ENCODE measurements at places on chromosomes 5 and 9.

GRCh38 chr5:103582364-103582763, 19.8 kb upstream of the NUDT12 start:
- DNase-seq = no peak

- DNase-seq = peak; percentile 34
Measured at GRCh38 chr5:181190711-181191525, 14.1 kb downstream of the TRIM7 start.

- peak; percentile 17 for DNase-seq
Measured at GRCh38 chr9:21709464-21710058, 92.9 kb upstream of the MTAP start.

- DNase-seq = no peak
Measured at GRCh38 chr5:6264394-6264793, 114.0 kb downstream of the MED10 start.

DNA sequence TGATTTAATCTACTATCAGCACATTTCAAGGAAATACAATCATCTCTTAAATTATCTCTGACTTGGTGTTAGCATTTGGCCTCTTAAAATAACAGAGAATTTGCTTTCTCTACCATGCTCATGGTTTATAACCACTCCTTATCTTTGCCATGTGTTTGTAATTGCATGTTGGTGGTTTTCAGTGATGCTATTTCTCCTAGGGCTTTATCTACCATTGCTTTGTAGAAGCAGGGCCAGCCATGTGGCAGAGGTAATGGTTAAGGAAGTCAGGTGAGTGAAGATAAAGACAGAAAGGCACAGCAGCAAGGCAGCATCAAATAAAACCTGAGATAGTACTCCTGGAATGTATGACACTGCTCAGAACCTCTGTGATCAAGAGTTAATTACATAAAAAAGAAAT, 206.2 kb downstream of the FER start:
- no peak for DNase-seq

DNA sequence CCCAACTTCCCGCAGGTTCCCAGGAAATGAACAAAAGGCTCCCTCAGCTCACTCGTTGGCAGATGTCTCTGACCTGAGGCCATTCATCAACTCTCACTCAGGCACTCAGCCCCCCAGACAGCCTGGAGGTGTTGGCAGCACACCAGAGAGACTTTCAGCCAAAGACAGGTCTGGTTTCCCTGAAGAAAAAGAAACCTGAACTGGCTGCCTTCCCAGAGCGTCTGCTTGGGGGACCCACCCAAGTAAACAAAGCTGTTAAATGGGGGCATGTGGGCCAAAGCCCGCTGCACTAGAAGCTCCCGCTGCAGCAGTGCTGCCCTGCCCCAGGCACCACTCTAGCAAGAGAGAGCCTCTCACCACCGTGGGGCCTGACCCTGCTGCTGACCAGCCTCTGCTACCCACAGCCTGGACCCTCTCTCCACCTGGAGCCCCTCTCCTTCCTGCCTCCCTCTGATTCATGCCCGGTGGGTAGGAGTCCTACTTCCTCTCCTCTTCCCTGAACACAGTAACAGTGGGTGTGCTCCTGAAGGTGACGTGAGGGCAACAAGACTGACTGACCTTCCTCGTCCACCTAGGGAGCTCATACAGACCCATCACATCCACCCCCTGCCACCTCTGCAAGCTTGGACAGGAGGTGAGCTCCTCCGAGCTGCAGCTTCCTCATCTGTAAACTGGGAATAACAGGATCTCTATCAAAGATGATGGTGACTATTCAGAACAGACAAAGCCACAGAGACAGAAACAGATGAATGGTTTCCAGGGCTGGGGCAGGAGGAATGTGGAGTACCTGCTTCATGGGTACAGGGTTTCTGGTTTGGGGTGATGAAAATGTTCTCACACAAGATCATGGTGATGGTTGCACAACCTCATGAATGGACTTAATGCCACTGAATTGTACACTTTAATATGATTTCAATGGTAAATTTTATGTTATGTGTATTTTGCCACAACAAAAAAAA, 31.0 kb upstream of the GABRP start:
- DNase-seq = no peak

DNA sequence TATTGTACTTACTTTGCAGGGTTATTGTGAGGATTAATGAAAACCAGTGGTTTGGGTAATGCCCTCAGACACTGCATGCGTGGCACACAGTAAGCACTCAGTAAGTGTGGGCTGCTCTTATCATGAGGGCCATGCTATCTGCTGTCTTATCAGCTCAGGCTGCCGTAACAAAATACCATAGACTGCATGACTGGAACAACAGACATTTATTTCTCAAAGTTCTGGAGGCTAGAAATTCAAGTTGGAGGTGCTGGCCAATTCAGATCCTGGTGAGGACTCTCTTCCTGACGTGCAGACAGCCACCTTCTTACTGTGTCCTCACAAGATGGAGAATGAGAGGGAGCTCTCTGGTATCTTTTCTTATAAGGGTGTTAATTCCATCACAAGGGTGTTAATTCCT, 23.9 kb upstream of the SH3PXD2B start:
- no peak for DNase-seq

GRCh38 chr9:4933177-4933576, 51.9 kb upstream of the JAK2 start:
- no peak for DNase-seq

- DNase-seq = no peak
Measured at GRCh38 chr5:173291722-173292658, 36.2 kb downstream of the STC2 start.

DNA sequence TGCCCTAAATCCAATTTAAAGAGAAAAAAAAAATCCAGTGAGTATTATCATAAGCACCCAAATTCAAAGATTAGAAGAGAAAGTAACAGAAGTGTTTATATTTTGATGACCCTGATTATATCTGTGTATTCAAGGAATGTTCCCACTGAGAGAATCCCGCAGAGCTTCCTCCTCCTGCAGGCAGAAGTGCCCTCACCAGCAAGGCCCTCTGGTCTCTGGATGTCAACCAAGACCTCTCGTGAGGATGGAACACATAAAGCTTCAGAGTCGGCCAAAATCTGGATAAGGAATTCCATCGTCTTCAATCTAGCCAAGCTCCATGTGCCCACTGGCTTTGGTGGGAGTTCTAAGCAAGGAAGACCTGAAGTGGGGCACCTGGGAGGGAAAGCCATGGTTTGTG, 18.1 kb downstream of the PTCH1 start:
- no peak for DNase-seq

GRCh38 chr9:112361601-112362000, 18.3 kb upstream of the HSDL2 start:
- no peak for DNase-seq

DNA sequence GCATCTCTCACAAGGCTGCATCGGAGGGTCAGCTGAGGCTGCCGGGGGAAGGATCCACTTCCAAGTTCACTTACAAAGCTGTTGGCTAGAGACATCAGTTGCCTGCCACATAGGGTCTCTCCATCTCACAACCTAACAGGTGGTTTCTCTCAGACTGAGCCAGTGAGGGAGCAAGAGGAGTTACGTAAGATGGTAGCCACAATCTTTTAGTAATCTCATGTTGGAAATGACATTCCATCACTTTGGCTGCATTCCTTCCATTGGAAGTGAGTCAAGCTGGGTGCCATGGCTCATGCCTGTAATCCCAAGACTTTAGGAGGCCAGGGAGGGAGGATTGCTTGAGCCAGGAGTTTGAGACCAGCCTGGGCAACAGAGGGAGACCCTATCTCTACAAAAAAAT, 7.4 kb upstream of the GRK6 start:
- no peak for DNase-seq

GRCh38 chr5:138054847-138055558, 22.1 kb upstream of the FAM13B start:
- no peak for DNase-seq

- DNase-seq = no peak
Measured at GRCh38 chr5:90747693-90748092, 189.1 kb downstream of the ADGRV1 start.

DNA sequence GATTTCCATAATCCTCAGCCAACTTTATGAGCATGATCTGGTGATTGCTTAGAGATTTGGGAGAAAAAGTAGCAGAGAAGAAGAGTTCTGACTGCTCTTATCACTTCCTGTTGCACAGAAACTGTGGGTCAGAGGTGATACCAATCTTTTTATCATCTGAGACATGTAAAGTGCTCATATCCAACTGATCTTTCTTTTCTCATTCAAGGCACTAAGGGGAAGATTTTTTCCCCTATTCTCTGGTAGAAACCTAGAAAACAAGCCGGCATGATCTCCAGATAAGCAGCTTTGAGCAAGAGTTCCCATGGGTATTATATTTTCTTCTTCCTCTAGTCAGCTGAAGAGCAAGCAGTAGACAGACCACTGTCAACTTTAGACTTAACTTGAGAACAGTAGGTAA, 29.0 kb upstream of the GPR150 start:
- no peak for DNase-seq

DNA sequence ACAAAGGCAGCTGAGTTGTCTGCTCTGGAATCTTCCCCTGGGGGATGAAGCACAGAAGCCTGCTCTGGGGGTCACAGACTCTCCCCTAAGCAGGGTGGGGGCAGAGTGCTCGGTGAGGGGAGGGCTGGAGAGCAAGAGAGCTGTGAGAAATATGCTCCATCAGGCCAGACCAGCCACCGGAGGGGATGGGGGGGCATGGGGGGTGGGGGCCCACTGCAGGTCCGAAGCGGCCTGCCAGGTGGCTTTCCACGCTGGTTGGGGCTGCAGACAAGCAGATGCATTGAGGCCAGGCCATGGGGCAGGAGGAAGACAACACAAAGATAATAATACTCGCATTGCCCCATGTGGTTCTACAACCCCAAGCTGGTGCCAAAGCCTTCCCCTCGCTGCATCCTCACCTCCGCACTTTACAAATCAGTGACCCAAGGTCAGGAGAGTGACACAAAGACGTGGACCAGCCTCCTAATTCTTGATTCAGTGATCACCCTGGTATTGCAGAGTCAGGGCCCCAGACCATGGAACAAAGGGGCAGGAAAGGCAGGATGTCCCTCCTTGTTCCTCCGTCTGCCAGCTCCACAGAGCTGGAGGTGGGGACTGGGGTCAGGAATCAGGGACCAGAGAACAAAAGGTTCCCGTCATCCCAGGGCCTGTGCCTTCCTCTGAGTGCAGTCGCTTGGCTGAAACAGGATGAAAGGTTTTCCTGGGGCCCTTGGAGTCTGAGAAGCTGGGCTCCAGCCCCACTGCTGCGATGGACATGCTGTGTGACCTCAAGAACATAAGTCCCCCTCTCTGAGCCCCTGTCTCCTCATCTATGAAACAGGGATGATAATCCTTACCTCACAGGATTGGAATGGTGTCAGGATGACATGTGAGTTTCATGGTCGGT, 37.2 kb upstream of the GABRP start:
- DNase-seq = no peak

DNA sequence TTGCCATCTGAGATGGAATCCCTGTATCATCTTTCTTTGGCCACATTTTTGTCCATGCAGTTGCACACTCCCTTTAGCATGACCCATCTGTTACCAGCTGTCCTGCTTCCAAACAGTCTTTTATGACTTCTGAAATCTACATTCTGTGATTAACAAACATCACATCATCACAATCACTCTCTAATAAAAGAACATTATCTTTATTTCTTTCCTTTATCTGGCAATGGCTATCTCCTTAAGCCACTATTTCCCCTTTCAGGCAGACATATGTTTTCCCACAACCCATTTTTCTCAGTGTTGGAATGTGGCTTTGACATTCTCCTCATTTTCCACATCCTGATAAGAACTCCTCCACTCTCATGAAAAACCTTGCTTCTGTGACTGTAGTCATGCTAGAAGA, 141.0 kb downstream of the ST8SIA4 start:
- DNase-seq = no peak

DNA sequence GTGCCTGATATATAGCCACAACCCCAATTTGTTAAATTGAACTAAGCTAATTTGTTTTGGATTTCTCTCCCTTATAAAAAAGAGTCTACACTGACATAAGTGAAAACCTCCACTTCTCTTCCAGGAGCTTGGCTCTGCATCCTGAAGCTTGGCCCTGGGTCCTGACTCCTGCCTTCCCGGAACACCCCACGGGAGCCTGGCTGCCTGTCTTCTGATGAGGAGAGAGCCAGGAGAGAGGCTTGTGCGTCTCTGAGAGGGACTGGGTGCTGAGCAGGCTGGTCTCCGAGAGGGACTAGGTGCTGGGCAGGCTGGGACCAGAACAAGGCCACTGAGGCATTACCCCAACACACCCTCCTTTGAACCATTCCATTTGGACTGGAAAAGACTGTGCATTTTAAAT, 6.5 kb upstream of the PTGES start:
- no peak for DNase-seq

Measured in CD4-positive, alpha-beta T cell treated with Interferon gamma for 1 hour (primary cell).